ENCODE measurements at places on chromosomes 7 and 10.
A peak's percentile ranks its signal among the peaks of the same experiment; 100 is the strongest.

DNA sequence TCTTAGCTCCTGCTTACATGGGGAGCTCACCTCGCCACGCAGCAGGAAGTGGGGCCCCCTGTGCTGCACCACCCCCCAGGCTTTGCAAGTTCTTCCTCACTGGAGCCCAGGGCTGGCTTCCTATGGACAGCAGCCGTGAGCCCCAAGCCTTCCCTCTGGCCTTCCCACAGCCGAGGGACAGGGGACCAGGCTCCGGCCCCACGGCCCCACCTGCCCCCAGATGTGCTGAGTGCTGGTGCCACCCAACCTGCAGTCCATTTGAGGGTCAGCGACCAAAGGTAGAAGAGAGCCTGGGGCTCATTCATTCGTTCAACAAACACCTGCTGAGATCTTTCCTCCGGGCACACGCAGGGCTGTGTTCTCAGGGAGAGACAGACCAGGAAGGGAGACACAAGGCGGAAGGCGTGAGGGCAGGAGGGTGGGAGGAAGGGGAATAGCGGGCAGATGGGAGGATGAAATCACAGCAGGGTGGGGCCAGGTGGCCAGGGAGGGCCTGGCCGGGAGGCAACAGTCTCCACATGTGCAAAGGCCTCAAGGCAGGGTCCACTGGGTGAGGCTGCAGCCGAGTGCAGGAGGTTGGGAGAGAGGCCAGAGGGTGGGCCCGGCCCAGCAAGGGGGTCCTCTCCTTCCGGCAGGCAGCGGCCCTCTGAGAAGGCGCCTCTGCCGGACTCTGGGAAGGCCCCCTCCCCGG is 100.1 kb downstream of the FOXL3 start:
- DNase-seq: no peak

DNA sequence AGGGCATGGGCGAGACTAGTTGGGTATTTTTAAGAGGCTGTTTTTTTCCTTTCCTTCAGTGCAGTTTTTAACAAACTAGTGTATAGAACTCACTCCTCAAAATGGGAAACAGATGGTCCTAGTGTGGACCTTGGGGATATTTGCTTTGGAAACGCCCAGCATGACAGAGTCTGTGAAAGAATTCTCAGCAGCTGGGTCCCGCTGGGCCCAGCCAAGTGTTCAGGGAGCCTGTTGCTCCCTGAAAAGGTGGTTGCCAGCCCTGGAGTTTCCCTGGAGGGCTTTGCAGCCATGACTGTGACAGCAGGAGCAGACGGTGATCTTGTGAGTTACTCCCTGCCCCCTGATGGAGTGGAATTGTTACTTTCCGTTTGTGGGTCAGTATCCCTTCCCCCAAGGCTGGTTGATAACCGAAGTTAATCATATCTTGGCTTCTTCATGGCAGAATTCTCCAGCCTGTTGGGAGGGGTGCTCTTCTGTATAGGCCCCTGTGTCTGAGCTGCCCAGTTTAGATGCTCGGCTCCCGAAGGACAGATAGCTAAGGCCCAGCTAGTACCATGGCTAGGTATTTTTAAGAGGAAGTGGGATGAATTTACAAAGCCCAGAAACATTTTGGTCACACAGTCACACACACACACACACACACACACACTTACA is 278.6 kb upstream of the HABP2 start:
- no peak for DNase-seq

- DNase-seq: no peak
These were observed 615.6 kb downstream of the KCNMA1 start for GRCh38 chr10:77021966-77022490.

DNA sequence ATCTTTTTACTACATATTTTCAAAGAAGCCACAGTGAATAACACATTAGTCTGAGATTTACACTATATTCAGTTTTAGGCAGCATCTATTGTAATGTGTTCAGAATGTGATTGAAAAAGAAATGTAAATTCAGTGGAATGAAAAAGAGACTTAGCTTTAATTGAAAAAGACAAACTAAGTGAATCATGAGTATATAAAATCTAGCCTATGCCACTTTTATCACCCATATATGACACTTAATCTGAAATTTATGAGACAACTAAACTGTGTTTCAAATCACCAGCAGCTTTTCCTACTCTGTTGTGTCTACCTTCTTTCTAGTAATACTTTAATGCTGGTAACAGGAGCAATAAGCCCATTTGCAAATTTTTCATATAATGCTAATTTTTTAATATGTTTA is 4.7 kb downstream of the SKAP2 start:
- DNase-seq: no peak

- no peak for DNase-seq
These were observed 3.5 kb downstream of the CYP26C1 start for GRCh38 chr10:93063977-93064660.

DNA sequence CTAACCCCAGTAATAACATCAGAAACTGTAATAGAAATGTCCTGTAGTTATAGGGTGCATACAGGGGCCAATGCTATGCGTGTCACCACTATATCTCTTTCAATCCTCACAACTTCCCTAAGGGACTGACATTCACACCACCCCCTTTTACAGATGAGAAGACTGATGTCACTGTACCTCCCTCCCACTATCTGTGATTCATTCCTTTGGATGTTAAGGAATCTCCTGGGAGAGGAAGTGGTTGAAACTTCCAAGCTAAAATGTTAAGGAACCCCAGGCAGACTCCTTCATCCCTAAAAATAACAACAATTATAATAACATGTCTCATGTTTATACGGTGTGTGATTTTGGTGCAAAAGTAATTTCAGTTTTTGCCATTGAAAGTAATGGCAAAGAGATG is 5.4 kb downstream of the COL13A1 start:
- DNase-seq: no peak

GRCh38 chr7:92674379-92674778 is 84.2 kb upstream of the FAM133B start:
- no peak for DNase-seq

GRCh38 chr10:21174715-21175495 is 277.8 kb upstream of the NEBL start:
- no peak for DNase-seq

DNA sequence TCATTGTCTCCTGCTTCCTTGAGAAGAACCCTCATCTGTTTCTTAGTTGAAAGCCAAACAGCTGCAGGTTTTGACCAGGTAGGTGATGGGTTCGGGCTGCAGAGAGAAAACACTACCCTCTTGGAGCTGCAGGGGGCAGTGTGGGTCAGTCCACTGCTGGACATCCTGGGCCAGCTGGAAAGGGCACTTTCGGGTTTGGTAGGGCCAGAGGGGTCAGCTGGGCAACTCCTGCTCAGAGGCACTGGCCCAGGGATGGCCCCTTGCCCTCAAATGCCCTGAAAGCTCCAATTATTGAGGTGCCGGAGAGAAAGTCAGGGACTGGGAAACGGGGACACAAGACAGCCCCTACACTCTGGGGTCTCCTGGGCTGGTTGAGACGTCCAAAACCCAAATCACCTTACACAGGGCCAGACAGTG is 90.7 kb downstream of the MKI67 start:
- peak; percentile 60 for DNase-seq

DNA sequence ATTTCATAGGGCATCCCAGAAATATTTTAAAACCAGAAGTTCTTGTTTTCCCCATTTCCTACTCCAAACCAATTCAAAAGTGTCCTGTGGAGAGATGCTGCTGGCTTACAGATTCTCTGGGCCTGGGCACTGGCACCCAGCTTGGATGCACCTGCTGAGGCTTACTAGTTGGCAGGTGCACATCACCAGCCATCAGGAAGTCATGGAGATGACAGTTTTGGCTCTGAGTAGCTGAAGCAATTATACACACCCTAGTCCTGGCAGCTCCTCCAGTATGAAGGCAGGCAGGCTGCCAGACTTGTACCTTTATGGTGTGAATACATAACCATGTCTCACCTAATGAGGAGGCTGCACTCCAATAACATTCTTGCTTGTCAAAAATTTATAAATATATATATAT is 276.6 kb upstream of the GHITM start:
- no peak for DNase-seq

GRCh38 chr7:158032561-158033115 is 555.0 kb downstream of the PTPRN2 start:
- no peak for DNase-seq

DNA sequence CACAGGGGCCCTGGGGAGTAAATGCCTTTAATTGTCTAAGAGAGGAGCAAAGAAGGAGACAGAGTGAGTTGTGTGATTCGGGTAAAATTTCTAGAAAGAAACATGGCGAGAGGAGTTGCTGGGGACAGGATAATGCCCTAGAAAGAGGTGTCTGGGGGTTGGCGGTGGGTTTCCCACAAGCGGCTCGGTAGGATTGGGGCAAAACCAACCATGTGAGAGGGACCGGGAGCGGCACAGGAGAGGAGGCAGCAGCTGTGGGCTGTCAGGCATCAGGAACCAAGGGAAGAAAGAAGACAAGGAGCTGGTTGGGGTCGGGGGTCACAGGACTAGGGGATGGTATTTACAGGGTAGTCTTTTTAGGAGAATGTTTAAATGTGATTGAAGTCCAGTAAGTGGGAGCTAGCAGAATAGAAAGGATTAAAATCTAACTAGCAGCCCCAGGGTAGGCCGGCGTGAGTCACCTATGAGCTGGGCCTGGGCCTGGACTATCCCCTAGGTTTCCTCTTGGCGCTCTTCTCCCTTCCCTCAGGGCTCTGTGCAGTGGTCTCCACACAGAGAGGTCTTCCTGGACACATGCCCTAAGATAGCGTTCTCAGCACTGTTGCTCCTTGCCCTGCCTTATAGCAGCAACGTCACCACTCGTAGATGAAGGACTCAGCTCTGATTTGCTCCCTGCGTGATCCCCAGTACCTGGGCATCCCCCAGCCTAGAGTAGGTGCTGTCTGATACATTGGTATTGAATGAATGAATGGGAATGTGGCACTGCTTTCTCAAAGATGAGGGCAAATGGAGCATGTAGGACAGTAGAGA is 32.6 kb downstream of the IKZF1 start:
- DNase-seq: no peak

GRCh38 chr10:130003787-130004613 is 39.9 kb upstream of the EBF3 start:
- DNase-seq: no peak

DNA sequence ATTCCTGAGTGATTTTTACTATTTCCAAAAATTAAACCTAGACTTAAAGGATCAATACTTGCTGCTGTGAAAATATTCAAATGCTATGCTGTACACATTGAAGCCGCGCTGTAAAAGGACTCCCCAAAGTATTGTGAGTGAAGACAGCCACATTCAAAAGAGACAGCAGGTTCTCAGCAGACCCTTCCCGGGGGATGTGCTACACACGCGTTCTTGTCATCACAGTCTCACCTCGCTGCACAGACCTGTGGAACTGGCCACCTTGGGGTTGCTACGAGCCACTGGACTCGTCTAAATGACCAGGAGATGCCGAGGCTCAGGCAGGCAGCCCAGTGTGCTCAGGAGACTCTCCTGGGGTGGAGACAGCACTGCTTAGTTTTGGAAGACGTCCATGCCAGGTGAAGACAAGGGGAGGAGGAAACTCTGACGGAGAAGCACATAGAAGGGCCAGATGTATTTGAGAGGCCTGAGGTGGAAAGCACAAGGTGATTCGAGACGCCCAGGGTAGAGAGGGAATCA is 367.7 kb upstream of the SHH start:
- no peak for DNase-seq

GRCh38 chr10:27410153-27410552 is 94.0 kb upstream of the RAB18 start:
- DNase-seq: no peak

- DNase-seq: no peak
These were observed 81.0 kb downstream of the CPED1 start for GRCh38 chr7:121069346-121070100.

GRCh38 chr7:135756191-135756590 is 7.6 kb upstream of the FAM180A start:
- no peak for DNase-seq

DNA sequence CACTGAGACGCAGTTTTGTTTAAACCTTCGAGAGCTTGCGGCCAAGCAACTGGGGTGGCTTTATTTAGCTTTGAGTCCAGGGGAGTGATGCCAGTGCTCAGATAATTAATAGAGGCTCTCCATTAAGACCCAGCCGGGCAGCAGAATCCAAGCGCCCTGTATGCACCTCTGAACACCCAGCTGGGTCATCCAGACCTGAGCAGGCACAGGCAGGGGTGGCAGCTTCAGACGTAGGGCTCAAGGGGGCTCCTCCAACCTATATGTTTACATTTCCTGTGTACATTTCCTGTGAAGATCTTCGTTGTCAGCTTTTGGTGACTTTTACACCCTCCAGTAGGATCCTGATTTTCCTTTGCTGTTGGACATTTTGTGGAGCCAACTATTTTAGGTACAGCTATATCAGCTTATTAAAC is 719.5 kb downstream of the LRMDA start:
- no peak for DNase-seq

DNA sequence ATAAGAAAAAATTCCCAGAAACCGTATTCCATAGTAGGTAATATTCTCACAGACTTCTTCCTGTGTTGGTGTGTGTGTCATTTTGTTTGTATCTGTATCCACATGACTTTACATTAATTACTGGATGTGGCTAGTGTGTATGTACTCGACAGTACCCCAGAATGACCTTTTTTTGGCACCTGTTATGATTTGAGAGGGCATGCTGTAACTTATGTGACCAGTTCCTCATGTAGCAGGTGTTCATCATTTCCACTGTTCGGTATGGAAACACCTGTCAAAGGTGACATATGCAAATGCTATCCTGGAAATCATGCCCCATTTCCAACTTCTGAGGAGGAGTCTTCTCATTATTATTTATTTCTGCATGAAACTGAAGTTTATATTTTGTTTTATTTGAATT is 89.3 kb downstream of the ZMYND11 start:
- no peak for DNase-seq

GRCh38 chr10:124686707-124687376 is 57.3 kb downstream of the FAM53B start:
- DNase-seq: no peak

GRCh38 chr10:132392184-132392800 is 4.7 kb upstream of the PWWP2B start:
- no peak for DNase-seq

DNA sequence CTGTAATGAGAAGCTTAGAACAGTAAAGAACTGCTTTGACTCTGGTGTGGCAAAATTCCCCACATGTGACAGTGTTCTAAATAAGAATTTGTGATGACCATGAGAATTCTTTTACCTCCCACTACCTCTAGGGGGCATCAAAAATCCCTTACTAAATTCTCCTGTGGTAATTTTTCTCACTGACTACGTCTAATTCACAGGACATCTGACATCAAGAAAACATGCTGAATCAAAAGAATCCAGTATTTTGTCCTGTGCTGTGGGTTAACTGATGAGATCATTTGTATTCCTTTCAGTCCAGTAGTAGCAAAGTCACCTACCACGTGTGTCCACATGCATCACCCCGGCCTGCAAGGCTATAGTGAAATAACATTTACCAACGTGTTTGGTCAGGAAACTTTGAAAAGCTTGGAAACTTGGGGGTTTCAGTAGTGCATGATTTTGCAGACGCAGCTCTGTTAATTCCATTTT is 103.8 kb downstream of the ATE1 start:
- no peak for DNase-seq

GRCh38 chr7:71925663-71926062 is 486.5 kb downstream of the CALN1 start:
- DNase-seq: no peak

- no peak for DNase-seq
These were observed 1038.9 kb downstream of the GRM8 start for GRCh38 chr7:126213876-126214275.

Data from T-helper 9 cell (primary cell).